ENCODE measurements at places on chromosomes 6 and 20. TPM values are rescaled to one million over a fixed set of nuclear protein-coding genes. Genes with fewer than 3 reads are reported as not detected.
A peak's percentile ranks its signal among the peaks of the same experiment; 100 is the strongest.

GRCh38 chr6:170292407-170293158, 1.7 kb upstream of the DLL1 start:
- no peak for DNase-seq
- H3K36me3 ChIP-seq, result no peaks in the 10 kb centered on the region
- H3K27me3 ChIP-seq, result peaks cover 47% of the 10 kb centered on the region

TRIM15 gene
- total RNA-seq, result not detected

GRCh38 chr6:11374036-11375010, 141.9 kb upstream of the NEDD9 start:
- H3K27ac ChIP-seq, result no peak overlapping the region
- peaks cover 5% of the 10 kb centered on the region for H3K36me3 ChIP-seq
- DNase-seq, result no peak
- H3K27me3 ChIP-seq, result no peaks in the 10 kb centered on the region

KHDC1 gene
- 5.6 TPM for total RNA-seq

DNA sequence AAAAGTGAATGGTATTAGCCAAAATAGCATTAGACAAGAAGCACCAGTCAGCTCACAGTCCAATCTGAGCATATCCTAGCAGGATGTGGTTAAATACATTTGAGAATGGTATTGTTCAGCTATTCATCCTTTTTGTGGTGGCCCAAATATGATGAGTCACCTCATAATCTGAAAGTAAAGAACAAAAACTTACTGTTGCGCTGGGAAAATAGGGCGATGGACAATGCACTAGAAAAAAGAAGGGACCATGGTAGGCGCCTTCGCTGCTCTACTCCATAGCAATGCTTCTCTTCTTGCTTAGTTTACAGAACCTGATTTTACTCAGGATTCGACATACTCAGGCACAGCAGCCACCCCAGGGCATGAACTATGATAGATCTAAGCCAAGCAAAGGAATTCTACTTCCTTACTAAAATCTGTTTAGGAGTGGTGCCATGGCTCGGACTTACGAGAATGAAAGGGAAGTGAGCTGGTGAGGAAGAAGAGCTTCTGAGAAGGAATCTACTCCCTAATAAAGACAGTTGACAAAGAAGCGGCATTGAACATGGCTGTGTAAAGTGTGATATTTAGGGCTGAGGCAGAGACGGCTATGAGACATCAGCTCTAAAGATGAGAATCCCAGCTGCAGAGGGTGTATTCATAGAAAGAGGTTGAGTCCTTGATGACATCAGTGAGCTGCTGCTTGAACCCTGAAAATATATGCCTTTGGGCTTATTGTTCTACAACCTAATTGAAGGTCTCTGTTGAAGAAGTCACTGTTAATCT, 16.6 kb upstream of the FBXO9 start:
- H3K36me3 ChIP-seq, result peaks cover 30% of the 10 kb centered on the region
- peak; percentile 76 for DNase-seq
- peaks cover 57% of the 10 kb centered on the region for H3K4me1 ChIP-seq

DNA sequence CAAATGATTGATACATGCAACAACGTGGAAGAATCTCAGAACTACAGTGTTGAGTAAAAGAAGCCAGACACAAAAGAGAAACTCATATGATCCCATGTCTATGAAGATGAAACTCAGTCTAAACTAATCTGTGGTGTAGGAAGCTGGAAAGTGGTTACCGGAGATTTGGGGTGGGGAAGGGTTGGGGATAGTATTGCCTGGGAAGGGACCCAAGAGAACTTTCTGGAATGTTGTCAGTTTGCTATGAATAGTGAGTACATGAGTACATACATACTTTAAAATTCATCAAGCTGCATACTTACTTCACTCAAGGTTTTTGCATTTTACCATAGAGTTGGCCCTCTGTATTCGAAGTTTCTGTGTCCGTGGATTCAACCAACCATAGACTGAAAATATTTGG, 106.0 kb downstream of the SAMD5 start:
- H3K27ac ChIP-seq, result no peak overlapping the region
- H3K27me3 ChIP-seq, result no peaks in the 10 kb centered on the region
- no peaks in the 10 kb centered on the region for H3K36me3 ChIP-seq
- H3K4me3 ChIP-seq, result no peak overlapping the region
- no peak for DNase-seq

RCAN2 gene
- total RNA-seq, result 0.08 TPM

NKX2-4 gene
- total RNA-seq, result not detected

GRCh38 chr20:19890445-19891051, 126.6 kb upstream of the NAA20 start:
- H3K27me3 ChIP-seq, result peaks cover 2% of the 10 kb centered on the region
- peaks cover 43% of the 10 kb centered on the region for H3K36me3 ChIP-seq
- no peak for DNase-seq
- H3K27ac ChIP-seq, result no peak overlapping the region
